ENCODE measurements at places on chromosomes 16 and 17.

- no peak for DNase-seq
Observed at GRCh38 chr17:7809086-7809790, 24.8 kb upstream of the KDM6B start.

DNA sequence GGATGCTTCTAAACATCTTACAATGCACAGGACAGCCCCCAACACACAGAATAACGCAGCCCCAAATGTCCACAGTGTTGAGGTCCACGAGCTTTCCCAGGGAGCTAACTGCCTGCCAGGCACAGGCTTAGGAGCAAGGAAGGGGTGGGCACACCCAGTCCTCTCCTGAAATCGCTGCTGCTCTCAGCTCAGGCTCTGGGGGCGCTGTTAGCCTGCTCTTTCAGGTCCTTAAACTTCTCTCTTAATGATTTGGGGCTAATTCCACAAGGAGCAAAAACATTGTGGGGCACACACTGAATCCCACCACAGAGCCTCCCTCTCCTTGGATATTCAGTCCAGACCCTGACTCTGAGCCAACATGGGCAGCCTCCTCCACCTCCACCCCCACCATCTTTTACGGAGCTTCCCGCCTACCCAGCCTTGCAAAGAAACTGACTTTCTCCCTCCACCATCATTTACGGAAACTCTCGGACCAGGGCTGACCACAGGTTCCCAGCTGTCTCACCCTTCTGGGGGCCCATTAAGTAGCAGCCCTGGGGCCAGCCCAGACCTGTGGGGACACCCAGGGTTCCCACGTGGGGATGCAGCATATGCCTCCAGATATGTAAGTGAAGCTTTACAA, 1.1 kb downstream of the CD300H start:
- DNase-seq = no peak

DNA sequence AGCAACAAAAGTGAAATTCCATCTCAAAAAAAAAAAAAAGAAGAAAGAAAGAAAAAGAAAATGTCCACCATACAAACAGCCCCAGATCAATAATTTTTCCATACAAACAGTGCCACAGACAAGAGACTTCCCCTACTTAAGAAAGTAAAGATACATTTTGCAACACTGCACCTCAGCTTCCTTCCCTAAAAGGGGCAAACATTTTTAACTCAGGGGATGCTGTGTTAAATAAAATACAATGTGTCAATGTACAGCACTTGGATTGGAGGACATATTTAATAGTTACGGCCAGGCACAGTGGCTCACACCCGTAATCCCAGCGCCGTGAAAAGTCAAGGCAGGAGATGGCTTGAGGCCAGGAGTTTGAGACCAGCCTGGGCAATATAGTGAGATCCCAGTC, 22.3 kb downstream of the MYH11 start:
- no peak for DNase-seq

DNA sequence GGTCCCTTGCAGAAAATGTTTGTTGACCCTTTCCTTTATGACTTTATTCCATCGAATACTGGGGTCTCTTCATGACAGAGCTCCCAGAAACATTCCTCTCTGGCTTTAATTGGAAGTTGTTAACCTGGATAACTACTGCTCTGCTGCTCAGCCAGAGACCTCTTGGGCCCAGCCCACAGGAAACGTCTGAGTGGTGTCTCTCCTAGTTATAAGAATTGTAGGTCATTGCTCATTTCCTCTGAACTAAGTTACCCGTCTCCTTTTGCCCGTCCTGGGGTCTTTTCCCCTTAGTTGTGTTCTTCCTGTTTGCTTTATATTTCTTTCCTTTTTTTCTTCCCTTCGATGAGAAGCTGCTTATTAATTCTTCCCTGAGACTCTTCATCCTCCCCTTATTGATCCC, 9.0 kb downstream of the MAP2K6 start:
- no peak for DNase-seq

DNA sequence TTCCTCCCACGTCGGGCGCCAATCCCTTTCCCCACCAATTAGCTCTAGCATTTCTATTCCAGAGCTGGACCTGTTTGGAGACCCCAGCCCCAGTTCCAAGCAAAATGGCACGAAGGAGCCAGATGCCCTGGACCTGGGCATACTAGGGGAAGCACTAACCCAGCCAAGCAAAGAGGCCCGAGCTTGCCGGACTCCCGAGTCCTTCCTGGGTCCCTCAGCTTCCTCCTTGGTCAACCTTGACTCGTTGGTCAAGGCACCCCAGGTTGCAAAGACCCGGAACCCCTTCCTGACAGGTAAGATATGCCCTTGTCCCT, 5.6 kb upstream of the SPATA20 start:
- no peak for DNase-seq

- no peak for DNase-seq
Observed at GRCh38 chr16:57264381-57264780, 19.3 kb downstream of the ARL2BP start.

DNA sequence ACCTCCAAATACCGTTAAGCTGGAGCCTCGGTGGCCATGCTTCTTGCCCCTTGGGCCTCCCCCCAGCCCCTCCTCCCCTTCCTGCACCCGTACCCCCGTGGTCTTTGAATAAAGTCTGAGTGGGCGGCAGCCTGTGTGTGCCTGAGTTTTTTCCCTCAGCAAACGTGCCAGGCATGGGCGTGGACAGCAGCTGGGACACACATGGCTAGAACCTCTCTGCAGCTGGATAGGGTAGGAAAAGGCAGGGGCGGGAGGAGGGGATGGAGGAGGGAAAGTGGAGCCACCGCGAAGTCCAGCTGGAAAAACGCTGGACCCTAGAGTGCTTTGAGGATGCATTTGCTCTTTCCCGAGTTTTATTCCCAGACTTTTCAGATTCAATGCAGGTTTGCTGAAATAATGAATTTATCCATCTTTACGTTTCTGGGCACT, 928 bp downstream of the HBA1 start:
- DNase-seq = no peak

- no peak for DNase-seq
Observed at GRCh38 chr17:33229499-33229898, 63.6 kb downstream of the ASIC2 start.

GRCh38 chr17:82103553-82104451, 5.8 kb upstream of the FASN start:
- peak; percentile 95 for DNase-seq

- DNase-seq = no peak
Observed at GRCh38 chr16:86911437-86911958, 333.1 kb downstream of the FOXL1 start.

GRCh38 chr17:54418467-54418866, 482.2 kb upstream of the TOM1L1 start:
- no peak for DNase-seq

DNA sequence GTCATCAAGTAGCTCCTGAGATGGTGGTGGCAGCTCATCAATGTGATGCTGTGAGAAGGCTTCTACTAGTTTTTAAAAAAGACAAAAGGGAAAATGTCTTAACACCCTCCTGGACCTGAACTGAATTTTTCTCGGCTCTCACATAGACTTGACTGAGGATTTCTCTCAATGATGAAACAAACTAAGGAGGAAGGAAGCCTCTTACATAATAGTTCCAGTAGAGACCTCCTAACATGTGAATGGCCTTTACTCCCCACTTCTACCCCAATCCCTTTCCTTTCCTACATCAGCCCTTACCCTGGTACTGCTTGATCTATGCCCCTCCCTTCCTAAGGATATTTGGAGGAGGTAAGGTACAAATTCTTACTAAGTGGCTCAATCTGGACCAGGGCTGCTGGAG, 54.8 kb upstream of the MTMR4 start:
- no peak for DNase-seq

DNA sequence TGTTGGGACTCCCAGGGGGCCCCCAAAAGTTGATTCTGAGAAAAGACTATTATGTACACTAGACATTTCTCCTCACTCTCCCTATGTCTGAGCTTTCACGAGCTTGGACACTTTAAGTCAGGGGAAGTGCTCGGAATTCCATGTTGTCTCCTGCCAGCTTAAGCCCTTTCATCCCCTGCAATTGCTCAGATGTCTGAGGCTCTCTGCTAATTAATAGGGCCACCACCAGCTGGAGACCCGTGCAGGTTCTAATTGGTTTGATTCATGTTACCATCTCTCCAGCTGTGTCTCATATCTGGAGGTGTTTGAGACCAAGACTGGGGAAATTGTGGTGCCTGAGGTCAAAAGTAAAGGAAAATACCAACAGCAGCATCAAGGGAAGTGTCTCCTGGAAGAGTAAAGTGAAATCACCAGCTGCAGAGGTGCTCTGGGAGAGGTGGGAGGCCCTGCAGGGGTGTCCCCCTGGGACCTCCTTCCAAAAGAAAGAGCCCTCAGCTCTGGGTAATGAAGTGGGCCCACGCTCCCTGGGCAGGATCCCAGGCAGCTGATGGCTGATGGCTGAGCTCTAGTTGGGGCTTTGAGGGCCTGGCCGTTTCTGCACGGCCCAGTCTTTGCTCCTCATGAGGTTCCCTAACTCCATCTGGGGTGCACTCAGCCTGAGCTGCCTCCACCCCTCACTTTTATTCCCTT, 5.8 kb upstream of the UTS2R start:
- peak; percentile 61 for DNase-seq

DNA sequence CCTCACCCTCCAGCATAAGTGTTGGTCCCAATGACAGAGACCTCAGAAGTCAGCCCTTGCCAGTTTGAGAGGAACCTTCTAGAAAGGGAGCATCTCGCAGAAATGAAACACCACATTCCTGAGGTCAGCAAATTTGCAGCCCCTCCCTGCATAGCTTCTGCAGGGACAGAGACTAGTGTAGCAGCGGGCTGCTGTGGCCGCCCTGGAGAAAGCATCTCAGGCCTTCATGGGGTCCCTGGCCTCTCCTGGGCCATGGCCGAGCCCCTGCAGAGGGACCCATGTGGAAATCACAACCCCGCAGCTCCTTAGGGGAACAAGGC, 11.4 kb downstream of the HS3ST6 start:
- no peak for DNase-seq

DNA sequence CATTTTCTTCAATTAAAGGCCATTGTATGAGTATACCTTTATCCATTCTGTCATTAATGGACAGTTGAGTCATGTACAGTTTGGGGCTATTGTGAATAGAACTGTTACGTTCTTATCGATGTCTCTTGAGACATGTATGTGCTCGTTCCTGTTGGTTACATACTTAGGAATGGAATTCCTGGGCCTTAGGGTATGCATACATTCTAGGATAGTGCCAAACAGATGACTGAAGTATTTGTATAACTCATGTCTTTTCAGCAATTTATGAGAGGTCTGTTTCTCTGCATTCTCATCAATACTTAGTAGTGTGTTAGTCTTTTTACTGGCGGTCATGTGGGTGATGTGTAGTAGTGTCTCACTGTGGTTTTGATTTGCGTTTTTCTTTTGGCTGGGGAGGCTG, 81.2 kb downstream of the USP22 start:
- no peak for DNase-seq

GRCh38 chr17:491086-492021, 138.7 kb upstream of the RPH3AL start:
- no peak for DNase-seq

DNA sequence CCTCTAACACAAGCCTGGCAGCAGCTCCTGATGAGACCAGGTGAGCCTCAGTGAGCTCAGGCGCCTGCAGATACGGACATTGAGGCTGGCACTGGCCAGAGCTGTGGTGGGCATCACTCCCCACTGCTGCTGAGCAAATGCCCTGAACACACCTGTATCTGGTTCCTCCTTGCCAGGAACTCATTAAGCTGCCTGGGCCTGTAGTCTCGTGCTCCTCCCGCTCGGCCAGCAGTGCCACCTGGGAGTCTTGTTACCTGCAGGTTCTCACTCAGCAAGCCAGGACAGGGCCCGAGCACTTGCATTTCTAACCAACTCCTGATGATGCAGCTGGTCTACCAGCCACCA, 13.3 kb downstream of the EIF4A3 start:
- no peak for DNase-seq

- no peak for DNase-seq
Observed at GRCh38 chr16:52929478-52930400, 123.0 kb downstream of the CHD9NB start.

- no peak for DNase-seq
Observed at GRCh38 chr17:5557485-5557884, 26.8 kb downstream of the NLRP1 start.

DNA sequence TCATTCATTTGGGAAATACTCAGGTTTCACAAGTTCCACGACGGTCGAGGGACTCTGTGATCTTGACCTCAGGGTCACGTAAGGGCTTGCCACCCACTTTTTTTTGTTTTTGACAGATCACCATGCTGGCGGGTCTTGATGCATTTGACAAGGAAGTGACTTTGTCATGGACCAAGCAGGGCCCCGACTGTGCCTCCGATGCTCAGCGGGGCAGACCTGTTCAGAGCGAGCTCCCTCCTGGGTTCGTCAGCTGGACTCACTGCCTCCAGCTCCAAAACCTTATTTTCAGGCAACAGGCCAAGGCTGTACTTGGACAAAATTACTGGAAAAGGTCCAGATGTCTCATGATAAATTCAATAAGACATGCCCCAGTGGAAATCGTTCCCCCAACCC, 9.0 kb upstream of the CLEC18A start:
- no peak for DNase-seq

GRCh38 chr16:27365142-27366089, 36.6 kb upstream of the IL21R start:
- DNase-seq = no peak

DNA sequence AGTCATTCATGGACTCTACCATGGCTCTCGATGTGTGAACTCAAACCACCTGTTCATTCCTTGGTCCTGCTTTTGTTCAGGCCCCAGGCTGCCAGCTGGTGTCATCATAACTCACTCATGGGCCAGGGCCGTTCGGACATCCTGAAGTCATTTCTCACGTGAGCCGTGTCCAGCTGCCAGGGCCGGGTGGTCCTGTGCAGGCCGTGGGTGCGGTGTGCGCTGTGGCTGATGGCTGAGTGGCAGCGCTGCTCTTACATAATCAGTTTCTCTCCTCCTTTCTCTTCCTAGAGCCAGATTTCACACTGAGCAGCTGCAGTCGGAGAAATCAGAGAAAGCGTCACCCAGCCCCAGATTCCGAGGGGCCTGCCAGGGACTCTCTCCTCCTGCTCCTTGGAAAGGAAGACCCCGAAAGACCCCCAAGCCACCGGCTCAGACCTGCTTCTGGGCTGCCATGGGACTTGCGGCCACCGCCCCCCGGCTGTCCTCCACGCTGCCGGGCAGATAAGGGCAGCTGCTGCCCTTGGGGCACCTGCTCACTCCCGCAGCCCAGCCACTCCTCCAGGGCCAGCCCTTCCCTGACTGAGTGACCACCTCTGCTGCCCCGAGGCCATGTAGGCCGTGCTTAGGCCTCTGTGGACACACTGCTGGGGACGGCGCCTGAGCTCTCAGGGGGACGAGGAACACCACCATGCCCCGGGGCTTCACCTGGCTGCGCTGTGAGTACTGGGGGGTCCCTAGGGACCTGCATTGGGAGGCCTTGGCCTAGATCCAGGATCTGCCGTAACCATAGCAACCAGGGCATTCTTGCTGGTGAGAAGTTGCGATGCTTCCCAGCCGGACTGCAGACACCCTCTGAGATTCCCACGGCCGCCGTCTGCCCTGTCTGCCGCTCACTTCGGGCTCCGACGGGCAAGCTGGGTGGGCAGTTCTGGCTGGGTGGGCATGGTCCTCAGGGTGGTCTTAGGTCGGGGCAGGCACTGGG, at the start of gene IL34:
Gene IL34 (plus strand): TSS at position 300 of the 982 bp plus-strand sequence. CDS start 389 bp downstream, at position 689.
- DNase-seq = no peak

GRCh38 chr16:28534542-28535373, 4.0 kb downstream of the NUPR1 start:
- DNase-seq = no peak

- DNase-seq = no peak
Observed at GRCh38 chr16:2206420-2206779, 1.1 kb downstream of the MLST8 start.

- DNase-seq = no peak
Observed at GRCh38 chr17:58960068-58960467, 146.6 kb downstream of the TRIM37 start.

- no peak for DNase-seq
Observed at GRCh38 chr16:8798174-8798527, 512 bp downstream of the PMM2 start.

Measured in D721Med (cell line).